Stimulated activated CD8-positive, alpha-beta memory T cell treated with anti-CD3 and anti-CD28 coated beads, Interleukin-4, amount 100 ng/mL, for 1 hour (primary cell): ENCODE measurements at places on chromosomes 1 and 21.

GRCh38 chr21:45630066-45630694, 13.3 kb upstream of the PCBP3 start:
- no peak for DNase-seq

- DNase-seq, result no peak
These were observed 144.5 kb downstream of the TTLL7 start for GRCh38 chr1:83854456-83854855.

GRCh38 chr1:86872086-86872485, 41.8 kb downstream of the SELENOF start:
- no peak for DNase-seq

DNA sequence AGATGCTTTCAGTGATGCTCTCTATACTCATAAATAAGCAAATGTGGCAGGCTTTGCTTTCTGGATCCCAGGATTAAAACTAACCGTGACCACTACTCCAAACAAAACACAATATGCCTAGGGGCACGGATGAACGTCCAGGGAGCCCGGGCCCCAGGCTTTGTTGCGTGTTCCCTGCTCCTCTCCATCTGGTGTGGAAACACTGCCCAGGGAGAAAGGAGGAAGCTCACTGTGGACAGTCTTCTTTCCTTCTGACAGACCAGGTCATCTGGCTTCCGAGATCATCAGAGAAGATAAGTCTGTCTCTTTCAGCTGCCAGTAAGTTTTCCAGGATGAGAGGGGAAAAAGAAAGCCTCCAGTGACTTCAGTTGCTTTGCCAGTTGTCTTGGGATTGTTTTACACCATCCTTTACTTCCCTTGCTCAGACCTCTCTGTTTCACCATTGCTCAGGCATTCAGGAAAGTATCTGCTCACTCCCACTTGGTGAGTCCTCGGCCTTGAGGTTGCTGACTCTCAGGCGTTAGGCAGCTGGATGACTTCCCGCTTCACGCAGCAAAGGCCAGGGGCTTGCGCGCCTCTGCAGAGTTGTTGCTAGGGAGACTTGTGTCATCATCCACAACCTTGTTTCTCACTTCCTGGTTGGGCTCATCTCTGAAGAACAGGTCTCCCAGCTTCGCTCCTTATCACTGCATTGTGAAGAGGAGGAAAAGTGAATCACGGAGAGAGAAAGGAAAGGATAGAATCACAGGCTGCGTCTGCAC, 20.6 kb upstream of the PGD start:
- no peak for DNase-seq

DNA sequence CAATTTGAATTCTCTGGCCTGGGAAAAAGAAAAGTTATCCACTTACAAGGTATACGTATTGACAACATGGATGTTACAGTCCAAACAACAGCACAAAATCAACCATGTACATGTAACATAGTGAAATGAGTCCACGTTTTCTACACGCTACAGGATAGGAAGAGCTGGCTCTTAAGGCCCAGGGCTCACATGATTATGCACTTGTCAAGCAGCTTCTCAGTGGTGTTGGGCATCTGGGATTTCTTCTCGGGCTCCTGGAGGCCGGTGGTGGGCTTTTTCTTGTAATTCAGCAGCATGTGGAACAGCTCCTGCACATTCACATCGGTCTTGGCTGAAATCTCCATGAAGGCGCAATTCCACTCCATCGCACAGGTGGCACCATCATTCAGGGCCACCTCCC, 4.0 kb downstream of the DIRAS3 start:
- no peak for DNase-seq

GRCh38 chr1:171267391-171267790, 19.1 kb downstream of the FMO1 start:
- no peak for DNase-seq

DNA sequence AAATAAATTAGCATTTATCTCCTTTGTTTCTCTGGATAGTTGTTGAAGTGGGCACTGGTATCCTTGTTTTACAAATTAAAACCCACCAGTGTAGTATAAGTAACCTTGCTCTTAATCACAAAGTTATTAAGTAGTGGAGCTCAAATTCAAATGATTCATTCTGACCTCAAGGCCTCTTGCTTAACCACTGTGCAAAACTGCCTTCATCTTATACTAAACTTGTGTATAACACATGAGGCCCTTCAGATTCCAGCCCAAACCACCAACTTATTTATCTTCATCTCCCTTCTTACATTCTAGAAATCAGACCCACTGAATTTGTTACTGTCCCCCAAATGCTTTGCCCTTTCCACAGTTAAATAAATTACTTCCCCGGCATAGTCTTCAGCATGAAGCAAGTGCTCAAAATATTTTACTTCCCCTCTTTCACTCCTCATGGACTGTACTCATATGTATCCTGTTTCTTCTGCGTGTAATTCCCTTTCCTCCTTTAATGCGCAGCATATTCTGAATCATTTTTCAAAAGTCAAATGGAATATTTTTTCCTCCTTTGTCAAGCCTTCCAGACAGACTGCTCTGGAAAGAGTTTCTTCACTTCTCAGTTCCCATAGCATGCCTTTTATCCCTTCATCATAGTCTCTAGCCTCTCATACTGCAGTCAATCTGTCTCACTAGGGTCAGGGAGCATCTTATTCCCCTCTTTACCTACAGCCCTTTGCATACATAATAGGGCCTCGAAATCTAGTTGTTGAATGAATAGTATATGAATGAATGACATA, 19.0 kb upstream of the DNASE2B start:
- DNase-seq, result no peak

- DNase-seq, result no peak
These were observed 136.2 kb upstream of the DUSP10 start for GRCh38 chr1:221878134-221878533.

DNA sequence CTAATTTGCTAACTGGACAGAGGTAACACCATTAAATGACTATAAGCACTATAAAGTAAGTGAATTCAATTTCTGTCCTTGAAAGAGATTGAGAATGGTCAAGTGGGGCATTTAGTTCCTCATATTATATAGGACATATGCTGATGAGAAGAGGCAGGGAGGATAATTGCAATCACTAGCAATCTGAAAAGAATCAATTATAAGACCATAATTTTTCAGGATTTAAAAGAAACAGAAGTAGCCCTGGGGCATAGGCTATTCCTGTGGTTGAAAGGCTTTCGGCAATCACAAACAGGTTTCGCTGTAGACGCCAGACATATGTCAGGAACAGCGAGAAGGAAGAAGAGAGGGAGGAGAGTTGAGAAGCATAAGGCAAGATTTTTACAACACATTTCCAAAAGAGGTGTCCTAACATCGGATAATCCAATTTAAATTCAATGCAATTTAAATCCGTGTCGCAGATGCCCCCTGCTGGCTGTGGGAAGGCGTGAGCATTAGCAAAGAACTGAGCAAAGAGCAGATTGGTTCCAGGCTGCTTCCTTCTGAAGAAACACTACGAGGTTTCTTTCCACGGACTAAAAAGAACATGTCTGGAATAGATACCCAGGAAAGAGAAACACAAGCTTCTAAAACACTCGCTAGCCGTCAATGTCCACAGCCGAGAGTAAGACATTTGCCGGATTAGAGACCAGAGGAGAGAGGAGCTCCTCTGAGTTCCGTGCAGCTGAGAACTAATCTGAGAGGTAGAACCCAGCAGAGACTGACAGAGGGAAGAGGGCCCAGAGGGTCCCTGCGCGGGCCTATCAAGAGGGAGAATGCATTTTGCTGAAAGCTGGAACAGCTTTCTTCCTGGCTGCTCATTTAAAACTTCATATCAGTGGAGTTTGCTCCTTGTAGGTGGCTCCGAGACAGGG, 27.9 kb downstream of the RGS5 start:
- DNase-seq, result no peak

DNA sequence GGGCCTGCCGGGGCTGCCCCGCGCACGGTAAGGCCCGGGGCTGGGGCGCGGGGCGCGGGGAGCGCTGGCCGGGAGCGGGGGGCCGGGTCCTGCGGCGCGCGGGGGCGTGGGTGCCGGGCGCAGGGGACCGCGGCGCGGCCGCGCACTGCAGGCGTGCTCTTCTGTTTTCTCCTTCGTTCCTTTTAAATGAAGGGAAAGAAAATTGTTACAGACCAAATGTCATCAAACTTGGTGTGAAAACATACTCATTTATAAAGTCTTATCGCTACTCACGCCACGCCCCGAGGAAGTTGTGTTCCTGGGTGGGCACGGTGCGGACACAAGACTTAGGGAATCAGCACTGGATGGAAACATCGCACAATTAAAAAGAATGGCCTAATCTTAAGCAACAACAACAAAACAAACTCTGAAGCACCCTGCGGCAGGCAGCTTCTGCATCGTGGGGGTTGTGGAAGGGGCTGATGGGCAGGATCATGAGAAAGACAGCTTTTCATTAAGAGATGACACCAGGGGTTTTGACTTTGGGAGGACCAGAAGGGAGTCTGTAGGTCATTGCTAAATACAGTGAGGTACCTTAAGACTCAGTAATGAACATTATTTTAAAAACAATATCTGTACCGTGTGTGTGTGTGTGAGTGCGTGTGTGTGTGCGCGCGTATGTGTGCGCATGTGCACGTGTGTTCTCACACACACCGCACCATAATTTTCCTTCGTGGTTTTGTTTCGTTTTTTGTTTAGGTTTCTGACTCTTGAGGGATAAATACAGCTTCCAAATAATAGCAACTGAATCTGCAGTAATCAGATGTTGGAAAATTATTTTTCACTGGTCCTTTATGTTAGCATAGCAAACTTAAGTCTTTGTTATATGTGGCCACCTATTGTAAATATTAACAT, 548 bp downstream of the B3GALT5 start:
- no peak for DNase-seq

DNA sequence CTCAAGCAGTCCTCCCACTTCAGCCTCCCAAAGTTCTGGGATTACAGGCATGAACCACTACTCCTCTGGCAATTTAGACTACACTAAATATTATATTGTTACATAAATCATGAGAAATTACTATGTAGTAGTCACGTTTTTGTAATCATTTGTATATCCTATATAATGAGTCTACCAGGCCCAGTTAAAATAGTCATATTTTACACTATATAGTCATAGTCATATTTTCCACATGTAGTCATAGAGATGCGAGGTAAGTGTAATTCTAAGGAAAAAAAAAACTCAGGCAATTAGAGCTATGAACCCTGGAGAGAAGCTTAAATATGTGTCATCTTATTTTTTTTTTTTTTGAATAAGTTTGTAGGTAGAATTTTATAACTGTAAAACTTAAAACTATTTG, 90.0 kb downstream of the FNBP1L start:
- DNase-seq, result no peak

- no peak for DNase-seq
These were observed 703 bp downstream of the ERI3 start for GRCh38 chr1:44354268-44354839.

DNA sequence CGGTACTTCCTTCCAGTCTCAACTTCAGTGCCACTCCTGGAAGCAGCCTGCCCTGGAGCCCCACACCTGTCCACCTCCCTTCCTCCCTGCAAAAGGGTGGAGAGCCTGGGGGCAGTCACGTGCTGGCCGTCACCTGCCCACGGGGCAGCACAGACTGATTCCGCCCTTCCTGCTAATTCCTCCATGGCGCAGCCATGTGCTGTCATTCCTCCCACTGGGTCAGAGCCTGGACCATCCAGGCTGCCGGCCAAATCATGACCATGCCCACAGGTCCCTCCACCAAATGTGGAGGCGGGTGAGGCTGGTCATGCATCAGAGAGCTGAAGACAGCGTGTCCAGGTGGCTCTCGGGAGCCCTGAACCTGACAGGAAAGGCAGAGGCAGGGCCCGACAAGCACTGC, 24.4 kb upstream of the GPR153 start:
- no peak for DNase-seq

- no peak for DNase-seq
These were observed 7.1 kb upstream of the PLEKHM2 start for GRCh38 chr1:15676688-15677661.

- no peak for DNase-seq
These were observed 16.8 kb upstream of the DLGAP3 start for GRCh38 chr1:34946211-34946610.

GRCh38 chr1:234887016-234887900, 241.4 kb downstream of the TOMM20 start:
- no peak for DNase-seq

DNA sequence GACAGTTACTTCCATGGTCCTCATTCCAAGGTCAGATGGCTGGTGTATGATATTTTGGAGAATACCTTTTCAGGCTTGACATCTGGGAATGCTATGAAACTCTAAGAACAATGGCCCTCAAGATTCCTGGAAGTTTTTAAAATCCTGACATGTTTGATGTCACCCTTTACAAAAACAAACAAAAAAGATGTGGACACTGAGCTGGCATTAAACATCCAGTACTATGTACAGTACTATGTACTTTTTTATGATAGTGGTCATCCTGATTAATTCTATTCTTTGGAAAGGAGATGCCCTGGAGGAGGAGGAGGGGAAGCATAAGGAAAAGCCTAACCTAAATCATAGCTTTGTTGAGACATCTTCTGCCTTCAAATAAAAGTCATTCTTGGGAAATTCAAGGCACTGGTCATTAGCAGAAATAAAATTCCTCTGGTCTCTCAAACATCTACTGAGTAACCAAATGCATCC, 235.4 kb downstream of the HMCN1 start:
- no peak for DNase-seq

GRCh38 chr21:45826676-45827301, 154.8 kb upstream of the COL6A1 start:
- DNase-seq, result no peak

DNA sequence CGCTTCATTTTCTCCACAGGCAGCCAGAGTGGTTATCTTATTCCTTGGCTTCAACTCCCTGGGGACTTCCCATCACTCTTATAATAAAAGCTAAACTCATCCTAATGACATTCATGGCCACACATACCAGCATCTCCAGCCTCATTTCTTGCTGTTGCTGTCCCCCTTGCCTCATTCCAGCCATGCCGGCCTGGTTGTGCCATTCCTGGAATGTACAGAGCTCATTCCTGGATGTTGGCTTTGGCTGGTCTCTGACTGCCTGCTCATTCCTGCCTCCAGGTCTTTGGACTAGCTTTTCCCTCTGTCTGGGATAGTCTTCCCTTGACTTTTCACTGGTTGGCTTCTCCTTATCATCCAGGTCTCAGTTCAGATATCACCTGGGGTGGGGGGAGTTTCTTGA, 2.4 kb upstream of the PEF1 start:
- DNase-seq, result no peak

- no peak for DNase-seq
These were observed 57.2 kb upstream of the CNIH3 start for GRCh38 chr1:224558904-224559303.

GRCh38 chr1:42845866-42846256, 552 bp upstream of the ZNF691 start:
- DNase-seq, result no peak

DNA sequence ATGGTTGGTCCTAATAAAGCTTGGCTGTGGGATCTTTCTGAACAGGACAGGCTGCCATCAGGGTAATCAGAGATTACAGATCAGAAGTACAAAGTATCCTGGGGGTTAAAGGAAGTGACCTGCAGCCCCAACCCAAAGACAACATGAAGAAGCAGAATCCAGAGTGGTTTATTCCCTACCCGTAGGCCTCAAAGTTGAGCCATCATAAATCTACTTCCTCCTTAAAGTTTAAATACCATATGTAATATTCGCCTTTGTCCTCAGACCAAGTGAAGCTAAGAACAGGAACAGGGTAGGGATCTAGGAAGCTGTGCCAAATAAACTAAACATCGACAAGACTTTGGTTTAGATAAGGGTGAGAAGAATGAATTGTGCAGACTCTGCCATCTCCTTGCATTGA, 15.9 kb upstream of the DHX9 start:
- no peak for DNase-seq
